ENCODE measurements at places on chromosomes 1 and 21. TPM values are rescaled to one million over a fixed set of nuclear protein-coding genes. Genes with fewer than 3 reads are reported as not detected.
A peak's percentile ranks its signal among the peaks of the same experiment; 100 is the strongest.

The EIF4G3 gene
- total RNA-seq: 35.9 TPM

DNA sequence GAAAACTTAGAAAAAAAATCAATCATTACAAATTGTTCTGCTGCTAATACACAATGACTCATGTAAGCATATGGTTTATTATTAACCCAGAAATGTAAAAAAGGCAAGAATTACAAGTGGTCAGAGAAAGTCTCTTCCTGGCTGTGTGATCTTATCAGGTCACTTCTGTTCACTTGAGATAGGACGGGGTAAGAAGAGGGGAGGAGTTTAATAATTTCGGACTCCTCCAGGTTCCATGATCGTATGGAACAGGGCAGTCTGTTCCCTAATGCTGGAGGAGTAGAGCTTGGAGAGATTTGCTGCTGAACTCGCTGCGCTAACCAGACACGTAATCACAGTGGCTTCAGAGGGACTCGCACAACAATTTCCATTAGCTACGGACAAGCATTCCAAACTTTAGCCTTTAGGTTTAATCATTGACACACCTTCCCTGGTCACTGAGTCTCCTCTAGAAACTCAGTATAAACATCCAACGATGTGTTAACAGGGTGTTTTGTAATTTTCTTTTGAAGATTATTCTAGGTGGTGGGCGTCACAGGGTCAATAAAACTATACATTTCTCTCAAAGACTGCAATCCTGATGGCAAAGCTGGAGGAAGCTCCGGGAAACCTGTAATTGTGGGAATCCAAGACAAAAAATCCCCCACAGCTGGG is 1.3 kb downstream of the CRYZ start:
- H3K27ac ChIP-seq: peak overlapping the region; percentile 46
- peaks cover 16% of the 10 kb centered on the region for H3K36me3 ChIP-seq
- peak; percentile 66 for DNase-seq
- H3K4me3 ChIP-seq: peak overlapping the region; percentile 15

The E2F2 gene
- total RNA-seq: 25.3 TPM

- no peaks in the 10 kb centered on the region for H3K27me3 ChIP-seq
- peaks cover 22% of the 10 kb centered on the region for H3K4me1 ChIP-seq
- H3K36me3 ChIP-seq: peaks cover 14% of the 10 kb centered on the region
- no peak for DNase-seq
These were observed 493 bp upstream of the CHD1L start for GRCh38 chr1:147241934-147242448.

The CZIB gene
- total RNA-seq: 55.7 TPM

- no peak overlapping the region for H3K27ac ChIP-seq
- no peaks in the 10 kb centered on the region for H3K4me1 ChIP-seq
- H3K36me3 ChIP-seq: no peaks in the 10 kb centered on the region
- H3K4me3 ChIP-seq: no peak overlapping the region
- H3K27me3 ChIP-seq: no peaks in the 10 kb centered on the region
These were observed 251.6 kb downstream of the AKT3 start for GRCh38 chr1:243598433-243598832.

GRCh38 chr1:217569021-217569420 is 61.9 kb downstream of the GPATCH2 start:
- H3K27me3 ChIP-seq: no peaks in the 10 kb centered on the region
- H3K36me3 ChIP-seq: no peaks in the 10 kb centered on the region
- no peaks in the 10 kb centered on the region for H3K4me1 ChIP-seq
- DNase-seq: no peak
- no peak overlapping the region for H3K27ac ChIP-seq

The RIMKLA gene
- total RNA-seq: 0.02 TPM

The LINGO4 gene
- total RNA-seq: not detected

DNA sequence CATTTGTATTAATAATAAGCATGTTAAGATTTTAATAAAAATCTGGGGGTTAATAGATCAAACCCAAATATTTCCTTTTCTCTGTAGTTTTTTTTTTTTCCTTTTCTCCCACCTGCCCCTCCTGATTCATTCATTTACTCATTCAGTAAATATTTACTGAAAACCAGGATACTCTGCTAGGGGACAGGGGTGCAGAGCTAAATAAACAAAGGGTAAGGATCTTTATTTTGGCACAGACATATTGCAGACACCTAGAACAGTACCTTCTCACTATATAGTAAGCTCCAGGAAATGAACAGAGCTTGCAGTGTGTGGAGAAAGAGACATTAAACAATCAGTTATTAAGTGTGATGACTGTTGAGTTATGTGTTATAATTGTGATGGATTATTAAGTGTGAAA is 60.9 kb downstream of the AK5 start:
- H3K4me3 ChIP-seq: no peak overlapping the region
- no peak for DNase-seq
- no peaks in the 10 kb centered on the region for H3K27me3 ChIP-seq
- no peaks in the 10 kb centered on the region for H3K4me1 ChIP-seq
- H3K27ac ChIP-seq: no peak overlapping the region

The SPATA6 gene
- 0.38 TPM for total RNA-seq

- peak; percentile 40 for DNase-seq
- H3K4me1 ChIP-seq: no peaks in the 10 kb centered on the region
- no peaks in the 10 kb centered on the region for H3K36me3 ChIP-seq
- no peaks in the 10 kb centered on the region for H3K27me3 ChIP-seq
These were observed 127.8 kb downstream of the GABPA start for GRCh38 chr21:25862596-25862995.

DNA sequence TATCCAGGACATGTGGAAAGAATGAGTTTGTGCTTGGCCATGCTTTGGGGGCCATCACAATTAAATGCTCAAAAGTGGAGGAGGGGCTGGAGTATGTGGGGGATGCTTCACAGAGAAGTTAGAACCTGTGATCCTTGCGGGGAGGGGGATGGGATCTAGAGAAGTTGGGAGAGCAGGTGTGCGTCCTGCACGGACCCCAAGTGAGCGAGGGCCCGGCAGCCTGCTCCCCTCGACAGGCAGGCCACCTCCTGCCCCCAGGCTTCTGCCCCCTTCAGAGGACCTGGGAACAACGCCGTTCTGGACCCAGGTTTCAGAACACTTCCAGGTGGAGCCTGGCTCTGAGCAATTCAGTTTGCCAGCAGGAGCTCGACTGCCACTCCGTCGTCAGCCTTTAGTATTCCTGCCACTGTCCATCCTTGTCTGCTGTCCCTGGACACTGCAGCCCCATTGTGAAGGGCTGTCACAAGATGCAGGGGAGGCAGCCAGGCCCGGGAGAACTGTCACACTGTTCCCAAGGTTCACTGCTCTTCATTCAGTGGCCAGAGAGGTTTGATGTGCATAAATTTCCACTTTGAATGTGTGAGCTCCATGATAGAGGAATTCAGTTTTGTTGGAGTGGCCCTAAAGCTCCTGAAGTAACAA is 112.2 kb downstream of the DHRS3 start:
- H3K4me3 ChIP-seq: no peak overlapping the region
- peaks cover 24% of the 10 kb centered on the region for H3K4me1 ChIP-seq
- no peaks in the 10 kb centered on the region for H3K27me3 ChIP-seq
- H3K27ac ChIP-seq: no peak overlapping the region

The SAMD11 gene
- 0.38 TPM for total RNA-seq

The C8B gene
- total RNA-seq: not detected

- H3K36me3 ChIP-seq: no peaks in the 10 kb centered on the region
- no peaks in the 10 kb centered on the region for H3K4me1 ChIP-seq
- H3K27ac ChIP-seq: no peak overlapping the region
- H3K4me3 ChIP-seq: no peak overlapping the region
- peaks cover 19% of the 10 kb centered on the region for H3K27me3 ChIP-seq
These were observed 10.7 kb downstream of the OPTC start for GRCh38 chr1:203504400-203505250.

The NR1I3 gene
- not detected for total RNA-seq

The VASH2 gene
- total RNA-seq: 0.13 TPM

The KLF17 gene
- not detected for total RNA-seq

- no peaks in the 10 kb centered on the region for H3K27me3 ChIP-seq
- H3K27ac ChIP-seq: no peak overlapping the region
- H3K4me1 ChIP-seq: no peaks in the 10 kb centered on the region
These were observed 25.0 kb downstream of the MCOLN2 start for GRCh38 chr1:84971957-84972356.

DNA sequence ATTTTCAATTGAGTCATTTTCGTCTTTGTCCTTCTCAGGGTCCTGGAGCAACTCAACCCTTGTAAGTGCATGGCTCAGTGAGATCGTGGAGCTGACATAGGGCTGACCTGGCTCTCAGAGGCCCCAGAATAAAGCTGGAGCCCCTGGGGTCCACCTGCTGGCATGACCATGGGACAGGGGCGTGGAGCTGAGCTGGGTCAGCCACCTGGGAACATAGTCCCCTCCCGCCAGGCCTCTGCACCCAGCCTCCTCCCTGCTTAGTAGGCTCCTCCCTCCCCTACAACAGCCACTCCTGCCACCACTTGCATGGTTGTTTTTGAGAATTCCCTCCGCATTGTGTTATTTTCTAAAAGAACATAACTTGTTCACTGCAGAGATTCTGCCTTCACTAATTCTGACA is 3.1 kb upstream of the RIPK4 start:
- no peaks in the 10 kb centered on the region for H3K36me3 ChIP-seq
- H3K4me1 ChIP-seq: no peaks in the 10 kb centered on the region
- no peak for DNase-seq
- no peak overlapping the region for H3K4me3 ChIP-seq
- peaks cover 56% of the 10 kb centered on the region for H3K27me3 ChIP-seq

DNA sequence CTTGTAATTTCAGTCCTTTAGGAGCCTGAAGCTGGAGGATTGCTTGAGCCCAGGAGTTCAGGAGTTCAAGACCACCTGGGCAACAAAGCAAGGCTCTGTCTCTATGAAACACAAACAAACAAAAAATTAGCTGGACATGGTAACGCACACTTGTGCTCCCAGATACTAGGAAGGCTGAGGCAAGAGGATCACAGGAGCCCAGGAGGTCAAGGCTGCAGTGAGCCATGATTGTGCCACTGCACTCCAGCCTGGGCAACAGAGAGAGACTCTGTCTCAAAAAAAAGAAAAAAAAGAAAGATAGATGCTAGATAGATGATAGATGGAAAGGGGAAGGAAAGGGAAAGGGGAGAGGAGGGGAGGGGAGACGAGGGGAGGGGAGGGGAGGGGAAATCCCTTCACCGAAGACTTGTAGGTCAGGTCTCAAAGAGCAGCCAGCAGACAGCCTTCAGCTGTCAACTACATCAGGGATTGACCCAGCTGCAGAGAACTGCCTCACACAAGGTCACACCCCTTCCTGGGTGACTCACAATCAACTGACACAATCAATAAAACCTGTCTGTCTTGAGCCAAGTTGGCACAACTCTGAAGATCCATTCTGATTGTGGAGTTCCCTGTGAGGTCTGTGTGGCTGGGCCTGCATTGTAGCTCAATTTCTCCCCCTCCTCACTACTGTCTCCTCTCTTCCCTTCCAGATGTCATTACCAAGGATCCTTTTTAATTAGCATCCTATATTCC is 200.6 kb downstream of the RGS7 start:
- no peak for DNase-seq
- no peaks in the 10 kb centered on the region for H3K36me3 ChIP-seq
- H3K27me3 ChIP-seq: no peaks in the 10 kb centered on the region
- H3K4me3 ChIP-seq: no peak overlapping the region
- no peak overlapping the region for H3K27ac ChIP-seq
- no peaks in the 10 kb centered on the region for H3K4me1 ChIP-seq

GRCh38 chr1:225655509-225656258 is 2.8 kb upstream of the ENAH start:
- no peak overlapping the region for H3K4me3 ChIP-seq
- no peaks in the 10 kb centered on the region for H3K36me3 ChIP-seq
- no peaks in the 10 kb centered on the region for H3K4me1 ChIP-seq
- DNase-seq: peak; percentile 23
- H3K27ac ChIP-seq: no peak overlapping the region

The SGIP1 gene
- 0.22 TPM for total RNA-seq

The PGLYRP4 gene
- total RNA-seq: 0.13 TPM

The EFNA1 gene
- 2.7 TPM for total RNA-seq

The TFF3 gene
- 0.72 TPM for total RNA-seq

GRCh38 chr21:41763398-41763931 is 3.4 kb downstream of the RIPK4 start:
- peaks cover 50% of the 10 kb centered on the region for H3K27me3 ChIP-seq
- H3K4me1 ChIP-seq: no peaks in the 10 kb centered on the region
- no peak for DNase-seq
- no peak overlapping the region for H3K27ac ChIP-seq
- no peaks in the 10 kb centered on the region for H3K36me3 ChIP-seq

All from K562 (cell line).